RPMI7951 (cell line): ENCODE measurements at places on chromosomes 5 and 9.

DNA sequence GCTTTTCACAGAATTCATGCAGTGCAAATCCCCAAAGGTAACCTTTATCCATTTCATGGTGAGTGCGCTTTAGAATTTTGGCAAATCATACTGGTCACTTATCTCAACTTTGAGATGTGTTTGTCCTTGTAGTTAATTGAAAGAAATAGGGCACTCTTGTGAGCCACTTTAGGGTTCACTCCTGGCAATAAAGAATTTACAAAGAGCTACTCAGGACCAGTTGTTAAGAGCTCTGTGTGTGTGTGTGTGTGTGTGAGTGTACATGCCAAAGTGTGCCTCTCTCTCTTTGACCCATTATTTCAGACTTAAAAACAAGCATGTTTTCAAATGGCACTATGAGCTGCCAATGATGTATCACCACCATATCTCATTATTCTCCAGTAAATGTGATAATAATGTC is 21.3 kb downstream of the PCA3 start:
- no peak for DNase-seq

DNA sequence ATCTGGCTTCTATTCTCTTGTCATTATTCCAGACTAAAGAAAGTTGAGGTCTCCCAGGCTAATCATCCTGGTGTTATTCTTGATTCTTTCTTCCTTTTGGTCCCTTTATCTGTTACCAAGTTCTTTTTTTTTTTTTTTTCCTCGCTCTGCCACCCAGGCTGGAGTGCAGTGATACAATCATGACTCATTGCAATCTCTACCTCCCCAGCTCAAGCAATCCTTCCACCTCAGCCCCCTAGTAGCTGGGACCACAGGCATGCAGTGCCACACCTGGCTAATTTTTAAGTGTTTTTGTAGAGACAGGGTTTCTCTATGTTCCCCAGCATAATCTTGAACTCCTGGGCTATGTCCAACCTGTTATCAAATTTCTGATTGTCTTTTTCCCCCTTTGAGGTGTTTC is 126.6 kb upstream of the DHFR start:
- DNase-seq: peak; percentile 39

DNA sequence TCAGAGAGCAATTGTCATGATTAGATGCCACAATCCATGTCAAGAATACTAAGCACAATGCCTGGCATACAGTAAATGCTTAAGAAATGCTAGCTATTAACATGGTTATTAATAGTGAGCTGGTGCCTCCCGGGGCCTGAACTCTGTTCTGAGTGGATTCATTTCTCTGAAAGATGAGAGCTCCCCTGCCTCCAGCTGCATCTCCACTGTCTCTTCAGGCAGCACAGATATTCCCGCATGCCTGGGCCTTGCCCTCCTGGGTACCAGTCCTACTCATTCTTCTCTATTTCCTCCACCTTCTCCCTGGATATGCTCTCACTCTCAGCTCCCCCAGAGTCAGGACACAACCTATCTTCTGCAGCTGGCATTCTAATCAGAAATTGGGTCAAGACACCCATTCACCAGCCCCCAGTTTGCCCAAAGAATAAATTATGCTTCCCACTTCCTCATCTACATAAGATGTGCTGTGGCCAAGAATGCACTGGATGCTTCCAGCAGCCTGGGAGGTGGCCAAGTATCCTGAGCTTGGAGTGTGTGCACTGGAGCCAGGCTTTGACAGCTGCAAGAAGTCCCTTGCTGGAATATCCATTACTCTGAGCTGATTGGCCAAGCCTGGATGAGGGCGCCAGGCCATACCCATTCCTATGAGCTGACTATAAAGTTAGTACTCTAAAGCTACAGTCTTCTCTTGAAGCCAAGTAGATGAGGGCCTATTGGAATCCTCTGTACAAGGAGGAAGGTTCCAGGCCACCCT is 669.0 kb downstream of the ACTL7B start:
- peak; percentile 64 for DNase-seq

GRCh38 chr9:16794871-16795639 is 75.4 kb downstream of the BNC2 start:
- DNase-seq: peak; percentile 84

DNA sequence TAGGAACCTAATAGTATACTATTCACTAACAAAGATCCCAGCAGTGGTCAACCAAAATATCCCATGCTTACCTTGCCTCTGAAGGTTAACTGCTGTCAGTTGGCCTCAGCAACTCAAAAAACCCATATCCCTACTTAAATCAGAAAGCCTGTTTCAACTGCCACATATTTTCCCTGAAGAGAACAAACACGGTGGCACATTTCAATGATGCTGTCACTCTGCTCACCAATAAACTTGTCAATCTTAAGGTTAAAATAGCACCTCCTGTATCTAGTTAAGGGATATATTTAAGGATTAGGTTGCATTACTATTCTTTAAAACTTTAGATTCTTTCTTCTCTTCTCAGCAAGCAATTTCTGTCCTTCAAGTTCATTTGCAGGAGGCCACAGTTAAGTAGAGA is 986.9 kb downstream of the CDH18 start:
- DNase-seq: no peak

GRCh38 chr9:6758248-6758497 is 400 bp downstream of the KDM4C start:
- DNase-seq: no peak

- DNase-seq: peak; percentile 90
Measured at GRCh38 chr5:10704949-10705621, 55.9 kb downstream of the DAP start.

- no peak for DNase-seq
Measured at GRCh38 chr9:27590651-27591050, 17.4 kb upstream of the C9orf72 start.

GRCh38 chr5:125325488-125326149 is 579.2 kb upstream of the ZNF608 start:
- no peak for DNase-seq

GRCh38 chr5:55347786-55348185 is 40.0 kb downstream of the MTREX start:
- peak; percentile 1 for DNase-seq

DNA sequence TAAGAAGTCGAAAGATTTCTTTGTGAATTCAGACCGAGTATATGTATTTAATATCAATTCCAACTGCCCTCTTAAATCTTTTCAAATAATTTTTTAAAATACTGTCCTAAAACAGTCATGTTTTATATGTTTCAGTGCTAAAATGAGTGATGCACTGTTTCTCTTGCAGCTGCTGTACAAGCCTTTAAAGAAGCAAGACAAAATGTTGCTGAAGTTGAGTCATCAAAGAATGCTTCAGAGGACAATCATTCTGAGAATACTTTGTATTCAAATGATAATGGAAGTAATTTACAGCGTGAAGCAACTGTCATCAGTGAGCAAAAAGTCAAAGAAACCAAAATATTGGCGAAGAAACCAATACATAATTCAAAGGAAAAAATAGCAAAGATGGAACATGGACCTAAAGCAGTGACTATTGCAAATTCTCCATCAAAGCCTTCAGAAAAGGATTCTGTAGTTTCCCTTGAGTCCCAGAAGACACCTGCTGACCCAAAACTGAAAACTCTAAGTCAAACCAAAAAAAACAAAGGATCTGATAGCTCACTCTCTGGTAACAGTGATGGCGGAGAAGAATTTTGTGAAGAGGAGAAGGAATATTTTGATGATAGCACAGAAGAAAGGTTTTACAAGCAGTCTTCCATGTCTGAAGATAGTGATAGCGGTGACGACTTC is 58.0 kb downstream of the LOX start:
- DNase-seq: no peak

DNA sequence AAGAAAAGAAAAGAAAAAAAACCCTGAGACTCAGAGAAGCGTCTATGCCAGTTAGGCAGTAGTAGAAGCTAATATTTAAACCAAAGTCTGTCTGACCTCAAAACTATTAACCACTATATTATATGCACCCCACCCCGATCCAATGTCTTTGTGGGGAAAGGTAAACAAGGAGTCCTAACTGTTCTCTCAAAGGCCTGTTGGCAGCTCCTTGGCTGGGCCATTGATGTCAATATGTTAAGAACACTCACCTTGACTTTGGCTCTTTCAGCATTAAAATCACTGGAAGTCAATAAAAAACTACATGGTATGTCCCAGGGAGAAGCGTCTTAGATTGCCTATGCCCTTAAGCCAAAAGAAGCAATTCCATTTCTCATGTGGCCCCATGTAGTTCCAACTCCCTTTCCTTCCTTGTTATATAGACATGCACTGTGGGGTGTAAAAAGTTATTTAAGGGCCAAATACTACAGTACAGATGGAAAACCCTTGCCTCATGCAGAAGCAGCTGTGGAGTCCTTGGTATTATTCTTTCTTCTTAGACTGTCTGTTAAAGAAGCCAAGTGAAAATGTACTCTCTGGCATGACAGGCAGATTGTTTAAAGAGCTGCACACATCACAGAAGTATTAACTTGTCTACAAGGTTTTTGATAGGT is 308.6 kb upstream of the RPS23 start:
- no peak for DNase-seq

DNA sequence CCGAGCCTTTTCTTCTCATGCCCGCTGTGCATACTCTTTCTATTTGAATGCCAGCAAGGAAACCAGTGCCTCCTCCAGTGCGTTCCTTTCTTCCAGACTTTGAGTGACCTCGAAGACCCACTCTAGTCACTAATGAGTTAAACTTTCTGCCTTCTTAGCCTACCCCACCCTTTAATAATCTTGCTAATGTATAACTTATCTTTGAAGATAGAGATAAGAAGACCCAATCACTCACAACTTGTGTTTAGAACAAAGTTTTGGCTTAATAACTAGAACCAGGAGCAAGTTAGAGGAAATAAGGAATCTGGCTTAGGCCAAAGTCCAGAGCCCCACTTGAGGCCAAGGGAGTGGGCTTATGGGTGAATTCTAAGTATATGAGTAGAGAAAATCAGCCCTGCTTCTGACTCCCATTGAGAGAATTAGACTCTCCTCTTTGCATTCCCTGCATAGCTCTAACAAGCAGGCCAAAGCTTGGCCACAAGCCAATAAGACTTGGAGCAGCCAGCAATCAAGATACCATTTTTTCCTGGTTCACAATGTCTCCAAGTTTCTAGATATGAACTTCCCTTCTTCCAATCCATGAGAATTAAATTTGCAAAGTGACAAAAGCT is 181.5 kb upstream of the PIK3R1 start:
- no peak for DNase-seq

DNA sequence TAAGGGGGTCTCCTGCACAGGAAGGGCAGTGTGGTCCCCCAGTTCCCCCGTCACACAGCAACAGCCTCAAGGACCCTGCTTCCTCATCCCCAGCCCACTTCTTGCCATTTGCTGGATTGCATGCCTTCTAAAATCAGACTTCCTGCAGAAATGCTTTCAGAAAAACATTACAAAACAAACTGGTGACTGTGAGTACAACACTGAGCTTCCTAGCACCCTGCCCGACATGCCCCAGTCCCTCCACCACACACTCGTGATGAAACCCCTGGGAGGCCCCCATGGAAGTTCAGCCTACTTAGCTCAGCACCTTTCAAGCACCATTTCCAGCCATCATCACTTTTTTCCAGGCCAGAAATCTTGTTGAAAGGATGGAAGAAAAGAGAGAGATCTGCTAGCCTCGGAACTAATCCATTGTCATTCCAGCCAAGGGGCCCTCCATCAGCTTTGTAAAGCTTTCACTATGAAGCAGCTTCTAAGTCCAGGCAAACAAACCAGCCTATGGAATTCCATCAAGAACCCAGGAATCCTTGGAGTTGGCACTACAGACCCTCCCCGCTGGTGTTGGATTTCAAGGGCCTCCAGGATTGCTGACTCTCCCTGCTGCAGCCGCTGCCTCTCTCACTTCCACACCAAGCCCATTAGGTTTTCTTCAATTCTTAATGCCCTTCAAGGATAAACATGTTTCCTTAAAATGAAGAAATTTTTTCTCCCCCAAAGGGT is 114.6 kb downstream of the C5orf15 start:
- DNase-seq: no peak

DNA sequence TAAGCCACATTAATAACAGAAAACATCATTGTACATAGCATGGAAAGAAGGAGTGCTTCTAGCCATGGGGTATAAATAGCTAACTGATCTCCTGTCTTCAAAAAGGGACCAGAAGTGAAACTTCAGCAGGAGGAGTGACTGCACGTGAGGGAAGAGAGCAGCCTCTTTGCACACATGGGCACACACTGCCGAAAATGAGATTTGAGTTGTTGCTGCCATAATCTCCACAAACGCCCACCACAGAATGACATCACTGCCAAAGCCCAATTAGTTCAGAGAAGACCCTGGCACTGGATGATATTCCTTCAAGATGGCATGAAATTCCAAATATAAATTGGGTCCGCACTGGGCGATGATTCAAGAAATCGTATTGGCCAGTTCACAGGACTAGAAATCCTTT is 238.9 kb upstream of the NR4A3 start:
- DNase-seq: no peak

GRCh38 chr5:166073901-166074581 is 2217.4 kb upstream of the WWC1 start:
- no peak for DNase-seq

DNA sequence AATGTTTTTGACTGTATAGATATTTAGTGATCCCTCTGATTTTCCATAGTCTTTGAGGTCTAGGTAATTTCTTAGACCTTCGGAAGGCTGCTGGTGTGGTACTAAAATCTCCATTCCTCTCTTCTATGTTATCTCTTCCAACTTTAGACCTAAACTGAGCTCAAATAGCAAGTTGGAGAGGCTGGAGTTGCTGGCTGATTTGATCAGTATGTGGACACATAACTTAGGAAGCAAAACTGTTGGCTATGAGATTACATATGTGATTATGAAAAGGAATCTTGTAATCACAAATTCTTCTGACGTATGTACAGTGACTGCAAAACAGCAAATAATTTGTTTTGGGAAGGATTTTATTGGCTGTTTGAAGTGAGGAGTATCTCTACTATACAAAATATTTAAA is 2.1 kb upstream of the SMAD5 start:
- DNase-seq: no peak

DNA sequence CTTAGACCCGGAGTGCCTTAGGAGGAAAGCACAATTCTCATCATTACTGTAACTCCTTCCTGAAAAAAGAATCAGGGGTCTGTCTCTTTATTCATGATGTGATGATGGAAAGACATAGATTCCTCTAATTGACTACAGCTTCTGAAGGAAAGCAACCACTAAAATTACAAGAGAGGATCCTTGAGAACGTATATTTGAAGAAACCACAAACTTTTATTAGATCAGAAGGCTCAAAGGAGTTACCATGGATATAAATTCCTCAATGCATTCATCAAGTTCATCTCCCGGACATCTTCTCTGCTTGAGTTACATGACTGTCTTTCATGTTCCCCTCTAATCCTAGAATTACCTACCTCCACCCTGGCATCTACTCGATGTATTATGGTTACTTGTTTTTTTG is 104.1 kb upstream of the PAPPA start:
- DNase-seq: no peak
